ENCODE measurements at places on chromosomes 6 and 20.
A peak's percentile ranks its signal among the peaks of the same experiment; 100 is the strongest.

- no peak for DNase-seq
These were observed 8.5 kb upstream of the TUBB2A start for GRCh38 chr6:3165631-3166534.

- DNase-seq = no peak
These were observed 34.1 kb downstream of the ERMARD start for GRCh38 chr6:169785566-169785965.

DNA sequence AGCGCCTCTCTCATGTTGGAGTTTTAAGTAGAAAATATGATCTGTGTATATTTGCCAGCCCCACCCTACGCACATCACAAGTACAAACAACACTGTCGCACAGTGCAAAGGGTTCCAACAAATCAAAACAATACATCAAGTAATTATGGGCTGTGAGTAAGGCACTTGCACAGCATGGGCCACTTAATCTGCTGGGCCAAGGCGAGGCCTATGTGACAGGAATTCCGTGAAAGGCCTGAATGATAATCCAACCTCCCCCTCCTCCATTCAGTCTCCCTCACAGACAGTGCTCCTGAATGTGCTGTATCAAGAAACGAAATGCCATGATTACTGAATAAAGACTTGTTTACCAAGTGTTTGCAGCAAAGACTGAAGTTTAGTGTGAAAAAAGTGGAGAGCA, 130.1 kb upstream of the SLC2A12 start:
- no peak for DNase-seq

DNA sequence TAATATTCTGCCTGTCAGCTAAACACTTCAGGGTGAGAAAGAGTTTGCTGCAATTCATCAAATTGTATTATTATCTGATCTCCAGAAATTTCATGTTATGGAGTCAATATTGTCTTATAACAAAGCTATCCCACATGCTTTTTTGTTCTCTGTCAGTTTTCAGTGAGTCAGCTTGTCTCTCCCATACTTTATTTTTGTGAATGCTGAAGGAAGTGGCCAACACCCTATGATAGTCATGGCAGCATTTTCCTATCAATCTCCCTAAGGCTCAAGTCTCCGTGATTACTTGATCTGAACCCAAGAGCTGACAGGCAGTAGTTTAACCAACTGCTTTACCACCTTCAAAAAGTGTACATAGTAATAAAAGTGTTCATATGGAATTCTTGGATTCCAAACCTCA, 42.2 kb downstream of the RFPL4B start:
- DNase-seq = no peak

GRCh38 chr20:48656661-48657211, 171.1 kb downstream of the PREX1 start:
- no peak for DNase-seq

DNA sequence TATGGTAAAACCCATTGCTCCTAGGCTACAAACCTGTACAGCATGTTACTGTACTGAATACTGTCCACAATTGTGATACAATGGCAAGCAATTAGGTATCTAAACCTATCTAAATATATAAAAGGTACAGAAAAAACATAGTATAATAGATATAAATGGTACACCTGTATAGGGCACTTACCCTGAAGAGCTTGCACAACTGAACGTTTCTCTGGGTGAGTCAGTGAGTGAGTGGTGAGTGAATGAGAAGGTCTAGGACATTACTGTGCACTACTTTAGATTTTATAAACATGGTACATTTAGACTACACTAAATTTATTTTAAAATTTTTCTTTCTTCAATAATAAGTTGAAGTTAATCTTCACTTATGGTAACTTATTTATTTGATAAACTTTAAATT, 119.9 kb upstream of the CEP85L start:
- DNase-seq = no peak

DNA sequence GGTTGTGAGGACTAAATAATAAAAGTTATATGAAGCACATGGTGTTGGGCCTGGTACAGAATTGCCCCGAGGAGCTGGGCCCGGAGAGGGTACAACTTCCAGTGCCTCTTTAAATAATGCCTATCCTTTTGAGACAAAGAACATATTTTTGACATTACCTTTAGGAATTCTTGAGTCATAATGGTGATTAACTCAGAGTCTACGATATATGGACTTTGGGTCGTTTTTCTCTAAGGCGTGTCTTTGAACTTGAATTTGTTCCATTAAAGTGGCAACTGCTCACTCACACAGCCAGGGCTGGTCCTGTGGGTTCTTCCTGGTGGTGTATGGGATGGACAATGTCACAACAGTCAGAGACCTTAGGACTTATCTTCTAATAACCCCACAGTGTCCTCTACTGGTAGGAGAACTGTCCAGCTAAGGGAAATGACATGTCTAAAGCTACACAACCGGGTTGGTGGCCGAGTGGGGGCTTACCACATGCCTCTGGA, 106.5 kb downstream of the CDC5L start:
- no peak for DNase-seq

- DNase-seq = no peak
These were observed 57.3 kb downstream of the BCKDHB start for GRCh38 chr6:80163754-80164187.

GRCh38 chr20:14984768-14985622, 647.6 kb upstream of the FLRT3 start:
- no peak for DNase-seq

- no peak for DNase-seq
These were observed 110.9 kb upstream of the JAG1 start for GRCh38 chr20:10784554-10785183.

DNA sequence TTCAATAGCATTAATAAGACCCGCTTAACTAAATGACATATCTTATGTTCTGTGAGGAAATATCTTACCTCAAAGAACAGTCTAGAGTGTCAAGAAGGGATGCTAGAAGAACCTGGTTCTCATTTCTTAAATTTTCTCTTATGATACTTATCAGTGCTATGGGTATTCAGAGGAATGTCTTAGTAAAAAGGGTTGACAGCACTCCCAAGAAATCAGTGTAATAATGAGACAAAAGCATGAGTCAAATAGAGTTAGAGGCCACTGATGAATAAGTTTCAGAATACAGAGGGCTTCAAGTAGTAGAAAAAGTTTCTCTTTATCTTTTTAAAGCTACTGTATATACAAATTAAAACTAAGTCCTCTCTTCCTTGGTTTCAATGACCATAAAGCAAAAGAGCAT, 242.8 kb downstream of the GJA1 start:
- DNase-seq = no peak

DNA sequence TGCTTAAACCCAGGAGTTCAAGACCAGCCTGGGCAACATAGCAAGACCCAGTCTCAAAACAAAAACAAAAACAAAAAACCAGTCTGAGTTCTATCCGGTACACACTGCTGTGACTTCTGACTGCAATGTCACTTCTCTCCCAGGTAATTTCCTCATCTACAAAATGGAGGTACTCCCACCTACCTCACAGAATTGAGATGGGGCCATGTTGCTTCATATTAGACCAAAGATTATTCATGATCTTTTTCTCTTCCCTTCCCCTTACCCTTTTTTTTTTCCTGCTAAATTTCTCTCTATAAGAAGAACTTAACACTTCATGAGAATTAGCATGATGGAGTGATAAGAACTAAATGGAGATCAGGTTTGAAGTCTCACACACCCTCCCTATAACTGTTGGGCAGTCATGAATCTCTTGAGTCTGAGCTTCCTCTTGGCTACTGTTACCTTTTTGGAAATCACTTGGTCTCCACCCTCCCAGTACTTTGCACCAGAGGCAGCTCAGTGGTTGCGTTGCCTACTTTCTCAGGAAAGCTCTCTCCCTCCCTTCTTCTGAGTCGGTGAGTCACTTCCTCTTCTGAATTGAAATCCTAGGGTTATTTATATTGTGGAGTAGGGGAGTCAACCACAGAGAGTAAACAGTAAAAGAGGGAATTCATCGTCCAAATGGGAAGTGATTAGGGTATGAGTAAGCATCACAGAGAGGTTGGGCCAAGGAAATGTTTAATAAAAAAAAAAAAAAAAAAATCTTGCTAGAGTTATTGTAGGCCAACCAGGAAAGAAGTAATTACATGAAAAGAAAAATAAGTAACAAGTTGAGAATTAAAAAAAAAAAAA, 59.9 kb upstream of the MAP7 start:
- DNase-seq = no peak

- no peak for DNase-seq
These were observed 32.2 kb downstream of the GSS start for GRCh38 chr20:34923414-34923813.

- DNase-seq = no peak
These were observed 244.6 kb downstream of the HAO1 start for GRCh38 chr20:7695635-7696034.

DNA sequence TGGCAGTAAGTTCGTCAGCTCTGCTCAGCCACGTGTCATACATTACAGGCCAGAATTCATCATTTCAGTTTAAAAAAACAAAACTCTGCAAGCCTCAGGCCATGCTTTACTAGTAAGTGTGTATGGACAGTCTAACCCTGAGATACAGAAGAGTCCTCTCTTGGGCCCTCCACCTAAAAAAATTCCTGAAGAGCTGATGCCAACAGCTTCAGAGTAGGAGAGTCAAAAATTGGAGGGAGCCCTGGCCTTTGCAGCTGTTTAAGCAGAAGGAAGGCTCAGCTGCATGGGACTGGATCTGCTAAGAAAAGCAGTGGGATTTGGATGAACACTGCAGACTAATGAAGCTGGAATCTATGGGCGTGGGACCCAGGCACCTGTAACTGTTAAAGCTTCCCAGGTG, 47.2 kb upstream of the FAM8A1 start:
- no peak for DNase-seq

DNA sequence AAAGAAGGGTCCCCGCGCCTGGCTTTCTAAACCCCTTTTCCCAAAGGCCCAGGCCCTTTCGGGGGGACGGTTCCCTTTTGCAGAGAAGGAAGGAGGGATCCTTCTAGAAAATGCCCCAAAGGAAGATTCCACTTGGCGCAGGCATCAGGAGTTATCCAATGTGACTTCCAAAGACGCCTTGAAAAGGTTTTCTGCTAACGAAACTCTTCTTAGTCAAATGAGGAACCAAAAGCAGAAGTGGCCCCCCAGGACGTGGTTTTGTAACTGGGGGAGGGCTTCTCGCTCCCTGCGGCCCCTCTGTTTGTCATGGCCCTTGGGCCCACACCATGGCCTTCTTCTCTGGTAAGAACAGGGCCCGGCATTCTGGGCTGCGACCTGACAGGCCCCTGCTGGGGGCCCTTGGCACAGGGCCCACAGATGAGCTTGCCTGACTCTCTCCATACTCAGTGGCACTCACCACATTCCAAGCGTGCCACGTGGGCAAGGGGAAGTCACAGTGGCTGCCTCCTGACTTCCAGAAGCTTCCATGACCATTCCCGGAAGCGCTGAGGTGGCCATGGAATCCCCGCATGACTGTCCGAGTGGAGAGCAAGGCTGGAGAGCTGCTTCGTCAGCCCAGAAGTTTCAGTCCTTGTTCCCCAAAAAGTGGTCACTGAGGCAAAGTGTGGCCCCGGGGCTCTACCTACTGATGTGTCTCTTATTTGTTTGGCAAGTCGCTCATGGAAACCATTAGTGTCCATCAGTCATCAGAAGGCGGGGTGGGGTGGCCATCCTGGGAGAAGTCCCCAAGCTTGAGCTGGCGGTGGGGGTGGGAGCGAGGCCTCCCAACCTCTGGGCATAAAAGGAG, 834 bp upstream of the CTSZ start:
- no peak for DNase-seq

DNA sequence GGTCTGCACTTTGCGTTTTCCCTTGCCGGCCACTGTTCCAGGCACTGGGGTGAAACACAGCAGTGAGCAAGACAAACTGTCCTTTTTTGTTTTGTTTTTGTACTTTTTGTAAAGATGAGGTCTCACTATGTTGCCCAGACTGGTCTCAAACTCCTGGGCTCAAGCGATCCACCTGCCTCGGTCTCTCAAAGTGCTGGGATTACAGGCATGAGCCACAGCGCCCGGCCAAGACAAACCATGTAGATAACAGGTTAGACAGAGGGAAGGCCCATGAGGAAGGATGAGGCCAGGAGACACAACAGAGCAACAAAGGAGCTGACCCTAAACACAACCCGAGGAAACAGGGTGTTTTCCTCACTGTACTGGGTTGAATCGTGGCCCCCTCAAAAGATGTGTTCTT, 165.4 kb downstream of the NFATC2 start:
- DNase-seq = no peak

GRCh38 chr6:82131441-82131840, 116.1 kb downstream of the IBTK start:
- no peak for DNase-seq

DNA sequence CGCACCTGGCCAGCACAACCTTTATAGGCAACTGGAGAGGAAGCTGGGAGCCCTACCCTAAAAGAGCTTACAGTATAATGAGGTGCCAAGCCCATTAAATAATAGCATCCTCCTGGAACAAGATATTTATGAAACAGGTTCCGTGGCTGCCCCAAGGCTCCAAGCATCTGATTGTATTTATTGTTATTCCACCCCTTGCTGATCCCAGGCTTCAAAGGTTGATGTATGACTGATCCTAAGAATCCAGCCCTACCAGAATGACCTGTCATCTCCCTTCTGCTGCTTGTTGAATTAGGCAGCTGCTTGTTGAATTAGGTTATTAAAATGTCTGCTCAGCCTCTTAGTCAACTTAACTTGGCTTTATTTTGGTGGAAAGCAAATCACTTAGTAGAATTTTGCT, 35.2 kb upstream of the SASH1 start:
- no peak for DNase-seq

DNA sequence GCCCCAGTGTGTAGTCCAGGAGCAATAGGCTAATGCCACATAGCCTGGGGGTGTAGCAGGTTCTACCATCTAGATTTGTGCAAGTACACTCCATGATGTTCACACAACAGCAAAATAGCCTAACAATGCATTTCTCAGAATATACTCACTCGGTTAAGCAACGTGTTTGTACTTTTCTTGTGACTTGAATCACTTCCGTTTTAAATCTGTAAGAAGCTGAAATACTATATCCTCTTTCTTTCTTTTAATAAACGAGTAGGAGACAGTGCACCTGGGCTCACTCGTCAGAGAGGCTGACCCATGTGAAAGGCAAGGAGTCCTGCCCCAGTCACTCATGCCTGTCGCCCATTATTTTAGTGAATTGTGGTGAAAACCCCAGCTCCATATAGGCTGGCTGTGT, 201.6 kb downstream of the FOXA2 start:
- DNase-seq = no peak

GRCh38 chr6:89035252-89036101, 45.1 kb upstream of the PNRC1 start:
- DNase-seq = no peak

DNA sequence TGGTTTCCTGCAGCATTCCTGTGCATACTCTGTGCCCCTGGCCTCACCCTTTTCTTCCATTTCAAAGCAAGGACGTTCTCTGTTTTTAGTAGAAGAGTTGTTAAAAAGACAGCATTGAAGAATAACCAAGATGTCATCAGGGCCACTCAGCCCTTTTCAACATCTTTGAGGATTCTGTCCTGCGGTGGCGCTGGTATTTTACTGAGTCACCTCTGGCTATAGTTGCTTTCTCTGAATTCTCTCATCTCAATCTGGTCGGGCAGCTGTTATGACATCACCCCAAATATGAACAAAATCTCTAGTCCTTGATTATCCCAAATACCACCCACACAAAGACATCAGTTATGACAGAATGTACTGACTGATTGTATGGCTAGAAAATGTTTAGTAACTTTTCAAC, 204.2 kb downstream of the GRIK2 start:
- DNase-seq = no peak

GRCh38 chr6:43702534-43703440, 15.2 kb upstream of the MRPS18A start:
- peak; percentile 57 for DNase-seq
